ENCODE measurements at places on chromosomes 3 and 15.

- no peak for DNase-seq
Observed at GRCh38 chr3:108322352-108322751, 26.0 kb downstream of the HHLA2 start.

- no peak for DNase-seq
Observed at GRCh38 chr3:152350139-152350538, 81.4 kb downstream of the MBNL1 start.

DNA sequence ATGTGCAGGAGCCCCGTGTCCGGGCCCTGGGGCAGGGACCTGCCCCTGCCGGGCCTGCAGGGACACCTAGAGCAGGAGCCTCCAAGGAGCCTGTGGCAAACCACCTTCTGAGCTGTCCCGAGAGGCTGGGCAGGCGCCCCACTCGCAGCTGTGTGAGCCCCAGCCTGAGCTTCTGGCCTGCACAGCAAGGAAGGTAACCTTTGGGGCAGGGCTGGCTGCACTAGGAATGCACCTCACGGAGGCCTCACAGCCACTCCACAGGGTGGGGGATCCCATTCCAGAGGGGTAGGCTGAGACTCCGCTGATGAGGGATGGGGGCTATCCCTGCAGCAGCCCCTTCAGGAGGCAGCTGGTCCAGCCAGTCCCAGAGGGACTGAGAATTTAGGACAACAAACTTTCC, 68.1 kb downstream of the DNAJB8 start:
- no peak for DNase-seq

DNA sequence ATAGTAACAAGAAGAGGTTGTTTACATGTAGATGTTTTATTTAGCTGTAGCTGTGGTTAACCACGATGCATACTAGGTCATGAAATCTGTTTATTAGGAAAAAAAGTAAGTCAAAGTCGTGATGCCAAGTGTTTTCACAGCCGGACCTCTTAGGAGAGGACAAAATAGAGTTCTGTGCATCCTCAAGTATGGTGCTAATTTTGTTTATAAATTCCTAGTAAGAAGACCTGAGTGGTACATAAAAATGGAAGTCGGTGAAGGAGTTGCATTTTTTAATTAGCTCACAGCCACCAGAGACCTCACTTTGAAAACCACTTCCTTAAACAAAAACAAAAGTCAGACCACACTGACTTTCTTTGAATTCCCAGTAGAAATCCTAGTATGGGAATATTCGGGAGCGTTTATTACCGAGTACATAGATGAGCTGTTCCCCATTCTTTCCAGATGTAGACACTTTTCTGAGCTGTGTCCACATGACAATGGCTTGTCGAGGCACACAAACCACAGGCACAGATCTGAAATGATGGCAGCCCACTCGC, 143.6 kb upstream of the UBE2E1 start:
- no peak for DNase-seq

DNA sequence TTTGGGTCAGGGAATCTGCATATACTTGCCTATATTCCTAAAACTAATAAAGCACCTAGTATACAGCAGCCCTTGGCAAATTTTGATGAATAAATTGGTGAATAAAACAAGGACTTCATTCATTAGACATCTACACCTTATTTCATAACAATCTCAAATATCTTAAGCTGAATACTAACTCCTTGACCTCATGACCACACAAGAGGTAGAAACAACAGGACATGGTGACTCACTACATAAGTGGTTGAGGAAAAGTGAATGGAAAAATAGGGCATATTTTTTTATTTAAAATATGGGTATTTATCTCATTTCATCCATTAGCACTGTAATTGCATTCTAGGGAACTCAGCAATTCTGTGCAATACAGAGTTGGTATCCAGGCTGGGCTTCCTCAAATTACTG, 7.8 kb upstream of the STAC start:
- DNase-seq = no peak

DNA sequence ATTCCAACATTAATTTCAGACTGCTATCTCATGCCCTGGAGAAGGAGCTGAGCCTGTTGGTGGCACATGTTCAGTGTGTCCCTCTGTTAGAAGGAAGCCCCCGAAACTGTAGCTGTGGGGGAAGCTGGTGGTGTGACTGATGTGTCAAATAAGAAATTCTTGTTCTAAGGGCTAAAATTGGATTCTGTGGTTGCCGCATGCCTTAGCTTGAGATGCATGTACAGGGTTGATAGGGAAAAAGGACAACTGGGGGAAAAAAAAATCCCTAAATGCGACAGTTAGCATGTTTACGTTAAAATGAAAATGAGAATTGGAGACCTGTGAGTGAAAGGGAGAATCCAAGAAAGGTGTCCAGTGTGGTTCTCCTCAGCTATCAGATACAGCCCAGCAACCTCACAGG, 58.6 kb downstream of the MED12L start:
- DNase-seq = no peak

GRCh38 chr3:28786446-28786845, 437.8 kb upstream of the AZI2 start:
- no peak for DNase-seq

DNA sequence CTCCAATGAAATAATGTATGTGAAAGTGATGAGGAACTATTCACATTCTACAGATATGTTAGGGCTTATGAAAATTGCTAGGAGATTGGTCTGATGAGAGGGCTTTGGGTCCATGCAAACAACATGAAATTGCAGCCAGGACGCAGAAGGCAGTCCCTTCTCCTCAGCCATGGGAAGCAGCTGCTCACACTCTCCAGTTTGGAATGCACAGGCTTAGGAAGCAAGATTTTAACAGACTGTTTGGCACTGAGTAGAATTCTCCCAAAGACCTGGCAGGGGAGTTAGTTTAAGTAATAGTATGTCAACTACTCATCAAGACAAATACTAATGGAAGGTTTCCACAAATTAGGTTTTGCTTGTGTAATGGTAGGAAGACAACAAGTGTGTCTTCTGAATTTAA, 500.7 kb upstream of the ARRDC4 start:
- DNase-seq = no peak

GRCh38 chr3:11201251-11202019, 47.1 kb downstream of the HRH1 start:
- DNase-seq = no peak

- no peak for DNase-seq
Observed at GRCh38 chr3:147298511-147298982, 107.8 kb downstream of the ZIC4 start.

DNA sequence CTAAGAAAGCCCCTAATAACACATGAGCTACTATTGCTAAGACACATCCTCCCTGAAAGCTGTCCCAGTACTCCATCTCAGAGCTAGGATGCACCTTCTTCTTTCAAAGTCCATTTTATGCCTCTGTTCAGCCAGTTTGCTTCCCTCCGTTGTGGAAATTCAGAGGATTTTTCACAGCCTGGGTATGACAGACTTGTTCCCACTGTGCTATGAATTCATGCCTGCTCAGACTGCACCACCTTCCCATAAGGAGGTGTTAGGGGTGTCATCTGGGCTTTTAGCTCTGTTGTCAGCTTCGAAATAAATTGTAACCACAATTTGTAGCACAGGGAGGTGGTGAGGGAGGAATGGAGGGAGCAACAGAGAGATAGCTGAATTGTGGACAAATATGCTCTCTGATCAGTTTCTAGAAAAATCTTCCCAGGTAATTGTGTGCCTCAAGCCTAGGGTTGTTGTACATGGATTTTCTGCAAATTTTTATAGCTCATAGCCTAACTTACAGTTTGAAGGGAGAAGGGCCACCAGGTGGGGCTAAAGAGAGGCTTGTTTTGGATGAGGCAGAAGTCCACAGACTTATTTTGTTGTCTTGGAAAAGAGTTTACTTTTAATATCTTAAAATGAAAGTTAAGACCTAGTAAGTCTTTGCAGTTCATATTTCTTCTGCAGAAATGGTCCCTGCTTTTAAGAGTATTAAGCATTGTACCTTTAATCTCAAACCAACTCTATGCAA, 462.0 kb downstream of the PDCD6IP start:
- DNase-seq = no peak

DNA sequence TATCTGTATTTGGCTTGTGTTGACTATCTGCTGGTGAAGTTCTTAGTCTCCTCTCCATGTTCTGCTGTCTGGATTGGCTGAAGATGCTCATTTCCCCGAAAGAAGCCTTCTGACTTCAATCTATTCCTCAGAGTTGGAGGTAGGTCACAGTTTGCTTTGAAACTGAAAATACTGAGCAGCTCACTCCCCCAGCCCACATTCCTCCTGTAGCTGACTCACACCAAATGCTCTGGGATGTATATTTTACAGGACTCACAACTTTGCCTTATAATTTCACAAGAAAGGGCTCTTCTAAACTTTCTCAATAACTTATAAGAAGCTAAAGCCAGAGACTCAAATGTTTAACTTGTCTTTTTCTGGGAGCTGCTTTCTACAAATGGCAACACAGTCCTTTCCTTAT, 36.3 kb upstream of the SNX4 start:
- no peak for DNase-seq

DNA sequence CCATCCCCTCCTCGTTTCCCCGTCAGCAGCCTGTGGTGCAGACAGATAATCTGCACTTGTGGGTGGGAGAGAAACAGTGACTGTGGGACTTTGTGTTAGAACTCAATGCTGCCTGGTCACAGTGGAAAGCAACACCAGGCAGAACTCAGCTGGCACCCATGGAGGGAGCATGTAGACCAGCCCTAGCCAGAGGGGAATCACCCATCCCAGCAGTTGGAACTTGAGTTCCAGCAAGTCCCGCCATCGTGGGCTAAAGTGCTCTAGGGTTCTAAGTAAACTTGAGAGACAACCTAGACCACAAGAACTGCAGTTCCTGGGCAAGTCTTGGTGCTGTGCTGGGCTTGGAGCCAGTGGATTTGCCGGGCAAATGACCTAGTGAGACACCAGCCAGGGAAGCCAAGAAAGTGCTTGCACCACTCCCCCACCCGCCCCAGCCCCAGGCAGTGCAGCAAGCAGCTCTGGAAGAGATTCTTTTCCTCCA, 24.4 kb downstream of the ISG20 start:
- DNase-seq = no peak

GRCh38 chr3:131107637-131108433, 81.2 kb downstream of the NEK11 start:
- no peak for DNase-seq

DNA sequence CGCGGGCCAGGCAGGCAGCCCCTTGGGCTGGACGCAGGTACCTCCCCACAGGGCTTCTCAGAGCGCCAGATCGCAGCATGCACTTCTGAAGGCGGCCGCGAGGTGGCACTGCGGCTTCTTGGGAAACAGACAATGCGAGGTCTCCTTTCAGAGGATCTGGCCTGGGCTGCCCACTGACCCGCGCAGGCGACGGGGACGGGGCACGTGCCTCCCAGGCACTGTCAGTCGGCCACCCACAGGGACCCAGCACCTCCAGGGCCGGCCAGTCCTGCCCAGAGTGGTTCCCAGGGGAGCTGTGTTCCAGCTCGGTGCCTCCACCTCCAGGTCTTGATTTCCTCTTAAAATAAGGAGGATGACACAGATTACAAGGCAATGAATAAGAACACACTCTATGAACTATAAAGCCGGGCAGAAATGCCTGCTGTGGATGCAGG, 24.4 kb upstream of the TXNRD3 start:
- peak; percentile 35 for DNase-seq

DNA sequence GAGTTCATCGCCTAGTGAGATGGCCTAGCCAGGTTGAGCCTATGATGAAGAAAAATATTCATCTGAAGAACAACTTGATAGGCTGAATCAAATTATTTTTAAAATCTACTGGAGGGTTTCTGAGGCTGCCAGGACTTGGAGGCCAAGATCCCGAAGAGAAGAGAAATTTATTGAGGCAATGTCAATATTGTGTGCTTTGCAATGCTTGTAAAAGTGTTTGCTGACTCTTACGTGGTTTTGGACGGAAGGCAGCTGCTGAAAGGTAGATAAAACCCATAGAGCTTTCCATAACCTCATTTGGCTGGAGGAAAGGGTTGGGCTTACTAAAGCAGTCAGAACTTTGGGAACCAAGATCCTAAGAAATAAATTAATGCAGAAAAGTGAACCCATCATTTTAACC, 361.0 kb upstream of the IL12A start:
- no peak for DNase-seq

DNA sequence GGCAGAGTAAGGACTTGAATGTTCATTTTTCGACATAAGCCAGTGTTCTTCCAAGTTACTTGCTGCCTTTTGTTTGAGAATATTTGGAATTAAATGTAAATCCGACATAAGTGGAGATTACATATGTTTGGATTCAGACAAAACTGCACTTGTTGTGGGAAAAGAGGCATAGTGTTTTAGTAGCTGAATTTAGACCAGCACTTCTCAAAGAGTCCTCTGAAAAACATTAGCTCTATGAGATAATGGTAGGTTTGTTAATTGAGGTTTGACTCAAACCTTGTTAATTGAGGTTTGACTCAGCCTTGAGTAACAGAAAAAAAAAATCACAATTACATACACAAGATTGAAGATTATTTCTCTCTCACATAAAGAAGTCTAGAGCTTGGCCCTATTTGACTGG, 132.5 kb downstream of the NSUN3 start:
- no peak for DNase-seq

DNA sequence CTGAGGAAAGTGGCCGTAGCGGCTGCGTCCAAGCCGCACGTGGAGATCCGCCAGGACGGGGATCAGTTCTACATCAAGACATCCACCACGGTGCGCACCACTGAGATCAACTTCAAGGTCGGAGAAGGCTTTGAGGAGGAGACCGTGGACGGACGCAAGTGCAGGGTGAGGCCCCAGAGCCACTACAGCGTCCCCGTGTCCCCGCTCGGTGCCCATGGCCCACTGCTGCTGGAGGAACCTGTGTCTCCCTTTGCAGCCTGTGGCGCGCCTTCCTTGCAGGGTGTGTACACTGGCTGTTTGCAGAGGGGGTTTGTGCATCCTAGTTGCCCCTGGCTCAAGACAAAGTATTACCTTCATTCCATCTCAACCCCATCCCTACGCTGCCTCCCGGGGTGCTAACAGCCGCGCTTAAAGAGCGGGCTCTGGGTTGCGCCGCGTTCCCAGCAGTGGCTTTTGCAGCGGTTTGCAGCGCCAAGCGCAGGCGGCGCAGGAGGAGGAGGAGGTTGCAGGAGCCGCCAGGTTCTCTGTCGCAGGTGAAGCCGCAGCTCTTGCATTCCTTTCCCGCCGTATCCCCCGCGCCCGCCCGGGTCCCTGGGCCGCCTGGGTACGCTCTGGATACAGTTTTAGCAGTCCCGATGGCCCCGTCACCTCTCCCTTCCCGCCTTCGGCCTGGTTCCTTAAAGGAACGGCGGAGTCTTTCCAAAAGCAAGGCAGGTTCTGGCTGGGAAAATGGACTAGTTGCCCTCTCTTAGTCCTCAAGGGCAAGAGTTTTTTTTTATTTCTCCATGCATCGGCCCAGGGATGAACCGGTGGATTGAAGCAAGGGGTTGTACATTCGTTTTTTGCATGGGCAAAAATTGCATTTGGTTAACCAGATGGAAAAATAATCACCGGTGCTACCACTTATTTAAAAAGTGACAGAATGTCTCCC, 1.2 kb downstream of the CRABP1 start:
- DNase-seq = no peak

- DNase-seq = no peak
Observed at GRCh38 chr15:39429898-39430357, 151.0 kb upstream of the THBS1 start.

GRCh38 chr15:60858511-60859070, 370.5 kb downstream of the RORA start:
- DNase-seq = no peak

Data from NCI-H1417 treated with DMSO at 0.1 percent for 48 hours (cell line).